Eye (tissue), 1 donor: ENCODE measurements at places on chromosomes 13 and 19.

DNA sequence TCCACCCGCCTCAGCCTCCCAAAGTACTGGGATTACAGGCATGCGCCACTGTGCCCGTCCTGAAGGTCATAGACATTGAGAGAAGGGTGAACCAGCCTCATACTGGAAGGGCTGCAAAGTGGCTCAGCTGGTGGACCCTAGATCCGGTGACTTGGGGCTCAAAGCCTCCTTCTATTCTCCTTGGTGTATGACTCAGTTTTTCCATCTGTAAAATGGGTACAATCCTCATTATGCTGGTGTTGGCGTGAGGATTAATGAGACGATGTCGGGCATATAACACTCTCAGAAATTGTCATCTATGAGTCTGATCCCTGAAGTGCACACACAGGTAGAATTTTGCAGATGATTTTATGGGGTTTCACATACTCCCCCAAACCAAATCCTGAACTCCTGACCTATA lies 5.8 kb upstream of the CAMSAP3 start:
- no peak for DNase-seq

GRCh38 chr19:51078731-51079130 lies 4.0 kb downstream of the KLK14 start:
- no peak for DNase-seq

DNA sequence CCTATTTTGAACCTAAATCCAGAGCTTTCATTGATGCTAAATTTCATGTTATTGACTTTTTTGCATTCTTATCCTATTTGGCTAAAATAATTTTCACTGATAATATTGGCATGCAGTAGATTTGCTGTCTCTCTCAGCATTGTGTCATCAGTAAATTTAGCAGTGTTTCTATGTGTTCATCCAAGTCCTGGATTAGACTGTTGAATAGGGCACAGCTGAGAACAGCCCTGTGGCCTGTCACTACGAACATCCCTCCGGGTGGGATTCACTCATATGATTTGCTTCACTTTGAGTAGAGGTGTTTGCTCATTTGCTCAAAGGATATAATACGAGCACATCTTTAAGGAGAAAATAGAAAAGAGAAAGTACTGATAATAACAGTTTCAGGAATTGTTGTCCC lies 101.5 kb downstream of the HSPH1 start:
- no peak for DNase-seq

- DNase-seq = no peak
Measured at GRCh38 chr19:37914908-37915307, 7.9 kb downstream of the SIPA1L3 start.

- peak; percentile 42 for DNase-seq
Measured at GRCh38 chr19:3969435-3970312, 1.2 kb downstream of the DAPK3 start.

- no peak for DNase-seq
Measured at GRCh38 chr13:61463024-61463423, 47.4 kb upstream of the PCDH20 start.

DNA sequence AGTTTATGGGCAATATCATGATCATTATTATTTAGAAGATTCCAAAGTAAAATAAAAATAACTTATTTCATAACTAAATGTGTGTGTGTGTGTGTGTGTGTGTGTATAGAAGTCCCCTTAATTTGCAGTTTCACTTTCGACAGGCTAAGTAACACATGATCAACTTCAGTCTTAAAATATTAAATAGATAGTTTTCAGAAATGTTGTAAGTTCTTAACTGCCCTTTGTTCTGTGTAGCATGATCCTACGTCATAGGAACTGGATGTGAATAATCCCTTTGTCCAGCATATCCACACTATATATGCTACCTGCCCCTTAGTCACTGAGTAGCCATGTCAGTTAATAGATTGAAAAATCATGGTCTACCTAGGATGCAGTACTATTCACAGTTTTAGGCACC lies 1863.5 kb upstream of the PCDH20 start:
- DNase-seq = no peak

- peak; percentile 16 for DNase-seq
Measured at GRCh38 chr13:33678906-33679657, 138.9 kb upstream of the RFC3 start.

DNA sequence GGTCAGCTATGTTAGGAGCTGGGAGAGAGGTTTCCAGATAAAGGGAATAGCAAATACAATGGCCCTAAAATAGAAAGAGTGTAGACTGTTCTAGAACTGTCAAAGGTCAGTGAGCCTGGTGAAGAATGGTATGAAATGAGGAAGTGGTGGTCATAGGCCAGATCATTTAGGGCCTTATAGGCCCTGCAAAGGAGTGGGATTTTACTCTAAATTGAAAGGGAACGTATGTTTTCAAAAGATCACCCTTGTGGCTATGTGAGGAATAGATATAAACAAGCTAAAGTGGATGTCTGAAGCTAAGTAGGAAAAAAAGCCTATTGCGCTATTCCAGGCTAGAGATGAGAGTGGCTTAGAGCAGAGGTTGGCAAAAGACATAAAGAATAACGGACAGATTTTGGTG lies 70.7 kb upstream of the TDRD3 start:
- no peak for DNase-seq

- DNase-seq = no peak
Measured at GRCh38 chr19:43678512-43679261, 8.7 kb upstream of the PLAUR start.

GRCh38 chr13:64305246-64305645 lies 2889.6 kb upstream of the PCDH20 start:
- no peak for DNase-seq

DNA sequence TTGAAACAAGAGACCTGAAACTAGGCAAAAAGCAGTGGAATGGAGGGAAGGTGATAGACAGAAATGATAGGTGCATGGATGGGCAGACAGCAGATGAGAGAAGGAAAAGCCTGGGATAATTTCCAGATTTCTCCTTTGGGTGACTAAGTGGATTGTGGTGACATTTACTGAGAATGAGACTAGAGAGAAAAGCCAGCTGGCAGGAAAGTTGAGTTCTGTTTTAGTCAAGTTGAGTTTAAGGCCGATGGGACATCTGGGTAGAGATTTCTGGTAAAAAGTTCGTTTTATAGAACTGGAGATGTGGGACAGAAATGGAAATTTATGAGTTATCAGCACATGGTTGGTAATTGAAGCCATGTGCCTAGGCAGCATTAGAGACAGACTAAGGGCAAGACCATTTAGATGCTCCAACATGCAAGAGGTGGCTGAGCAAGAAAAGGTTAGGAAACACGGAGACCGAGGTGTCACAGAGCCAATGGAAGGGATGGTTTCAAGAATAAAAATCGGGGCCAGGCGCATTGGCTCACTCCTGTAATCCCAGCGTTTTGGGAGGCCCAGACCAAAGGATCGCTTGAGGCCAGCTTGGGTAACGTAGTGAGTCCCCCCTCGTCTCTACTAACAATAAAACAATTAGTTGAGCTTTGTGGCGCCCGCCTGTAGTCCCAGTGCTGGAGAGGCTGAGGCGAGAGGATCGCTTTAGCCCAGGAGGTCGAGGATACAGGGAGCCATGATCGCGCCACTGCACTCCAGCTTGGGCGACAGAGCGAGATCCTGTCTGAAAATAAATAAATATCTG lies 9.6 kb upstream of the DGKH start:
- peak; percentile 14 for DNase-seq

GRCh38 chr13:97810152-97810551 lies 143.3 kb upstream of the IPO5 start:
- DNase-seq = peak; percentile 58

- DNase-seq = no peak
Measured at GRCh38 chr13:24033527-24034302, 126.8 kb upstream of the SPATA13 start.

- DNase-seq = no peak
Measured at GRCh38 chr13:101717353-101717752, 264.9 kb downstream of the ITGBL1 start.

DNA sequence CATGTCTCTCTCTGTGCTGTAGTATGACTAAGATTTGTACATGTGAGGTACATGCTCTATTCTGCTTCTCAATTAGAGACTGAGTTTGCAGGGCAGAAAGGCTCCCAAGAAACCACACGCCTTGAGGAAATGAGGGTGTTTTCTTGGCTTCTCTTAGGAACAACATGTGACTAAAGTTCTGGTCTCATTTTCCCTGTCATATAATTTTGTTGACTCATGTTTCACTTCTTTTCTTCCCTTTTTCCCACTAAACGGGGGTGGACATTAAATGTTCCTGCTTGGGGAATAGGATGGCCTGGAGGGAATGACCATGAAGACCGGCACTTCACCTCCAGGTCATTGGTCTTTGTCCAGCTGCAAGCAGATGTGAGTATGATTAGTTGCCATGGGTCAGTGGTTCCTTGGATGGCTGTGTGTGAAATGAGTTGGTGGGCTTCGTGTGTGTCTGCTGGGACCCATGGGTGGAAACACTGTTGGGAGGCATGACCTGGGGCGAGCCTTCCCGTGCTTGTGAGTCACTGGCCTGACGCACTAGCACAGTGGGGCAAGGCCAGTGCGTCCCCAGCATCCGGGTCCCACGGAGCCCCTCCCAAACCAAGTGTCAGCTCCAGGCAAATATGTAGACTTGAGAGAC lies 56.6 kb downstream of the COL4A1 start:
- no peak for DNase-seq

DNA sequence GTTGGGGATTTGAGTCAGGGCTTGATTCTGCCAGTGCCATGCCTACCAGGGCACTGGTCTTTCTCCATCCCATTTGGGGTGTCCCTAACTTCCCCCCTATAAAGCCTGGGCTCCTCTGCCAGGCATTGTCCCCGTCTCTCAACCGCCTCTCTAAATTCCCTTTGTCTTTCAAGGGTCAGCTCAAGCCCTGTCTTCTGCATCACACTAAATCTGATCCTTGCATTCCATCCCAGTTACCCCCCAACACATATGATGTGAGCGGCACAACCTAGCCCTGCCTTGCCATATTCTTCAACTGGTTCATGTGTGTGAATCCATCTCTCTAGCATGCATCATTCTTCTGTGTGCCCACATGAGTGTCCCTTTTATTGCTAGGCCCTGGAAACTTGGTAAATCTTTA lies 480.9 kb downstream of the ZNF536 start:
- DNase-seq = no peak

DNA sequence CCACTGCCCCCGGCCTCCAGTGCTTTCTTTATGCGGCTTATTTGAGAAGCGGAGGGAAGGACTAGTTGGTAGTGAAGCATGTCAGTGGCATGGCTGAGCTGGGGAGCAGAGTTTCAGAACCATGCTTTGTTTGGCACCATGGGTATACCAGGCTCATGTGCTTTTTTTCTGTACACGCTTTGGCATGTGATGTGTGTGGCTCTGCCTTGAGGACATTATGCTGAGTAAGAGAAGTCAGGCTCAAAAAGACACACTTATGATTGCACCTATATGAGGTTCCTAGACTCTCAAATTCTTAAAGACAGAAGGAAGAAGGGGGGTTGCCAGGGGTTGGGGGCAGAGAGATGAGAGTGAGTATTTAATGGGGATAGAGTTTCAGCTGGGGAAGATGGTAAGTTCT lies 21.3 kb downstream of the GATAD2A start:
- no peak for DNase-seq

DNA sequence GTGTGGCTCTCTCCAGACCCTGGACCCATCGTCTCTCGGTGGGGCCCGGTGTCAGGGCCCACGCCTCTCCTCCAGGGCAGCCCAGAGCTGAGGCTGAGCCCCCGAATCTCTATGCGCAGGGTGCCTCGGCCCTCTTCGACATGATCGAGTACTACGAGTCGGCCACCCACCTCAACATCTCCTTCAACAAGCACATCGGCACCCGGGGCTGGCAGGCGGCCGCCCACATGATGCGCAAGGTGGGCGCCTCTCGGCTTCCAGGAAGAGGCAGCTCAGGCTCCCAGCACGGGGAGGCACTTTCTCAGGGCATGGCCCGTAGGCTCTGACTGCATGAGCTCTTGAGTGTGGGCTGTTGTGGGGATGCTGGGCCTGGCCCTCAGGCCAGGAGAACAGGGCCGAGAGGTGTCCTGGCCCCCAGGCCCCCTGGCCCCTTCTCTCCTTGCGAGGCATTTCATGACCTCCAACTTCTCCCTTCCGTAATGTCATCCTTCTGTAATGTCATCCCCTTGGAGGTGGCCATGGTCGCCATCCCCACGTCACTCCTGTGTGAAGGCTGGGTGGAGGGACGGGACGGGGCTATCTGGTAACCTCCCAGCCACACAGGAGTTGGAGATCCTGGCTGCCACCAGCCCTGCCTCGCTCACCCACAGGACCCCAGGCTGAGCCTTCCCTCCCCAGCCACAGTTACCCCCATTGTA lies 19.4 kb downstream of the NKPD1 start:
- no peak for DNase-seq

GRCh38 chr19:1076046-1076386 lies 9.0 kb downstream of the ARHGAP45 start:
- DNase-seq = no peak

GRCh38 chr19:34403784-34404108 lies 453 bp upstream of the PDCD2L start:
- no peak for DNase-seq

DNA sequence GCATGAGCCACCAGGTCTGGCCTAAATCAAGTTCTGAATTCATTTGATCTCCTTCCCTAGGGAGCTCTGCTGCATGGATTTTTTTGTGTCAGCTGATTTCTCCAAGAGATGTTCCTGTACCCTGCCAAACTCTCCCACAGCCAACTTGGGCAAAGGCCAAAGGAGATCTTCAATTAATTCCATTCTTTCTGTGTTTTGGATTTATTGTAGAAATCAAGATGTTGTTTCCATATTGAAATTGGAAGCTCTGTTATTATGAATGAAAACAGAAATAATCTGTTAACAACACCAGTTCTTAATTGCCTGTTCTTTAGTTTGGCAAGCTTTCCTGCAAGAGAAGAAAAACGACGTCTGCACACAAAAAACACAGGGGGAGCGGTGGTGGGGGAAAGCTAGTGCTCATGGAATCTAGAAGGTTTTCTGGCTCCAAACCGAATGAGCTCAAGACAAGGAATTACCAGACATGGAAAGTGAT lies 86.5 kb upstream of the ABCC4 start:
- DNase-seq = peak; percentile 72

DNA sequence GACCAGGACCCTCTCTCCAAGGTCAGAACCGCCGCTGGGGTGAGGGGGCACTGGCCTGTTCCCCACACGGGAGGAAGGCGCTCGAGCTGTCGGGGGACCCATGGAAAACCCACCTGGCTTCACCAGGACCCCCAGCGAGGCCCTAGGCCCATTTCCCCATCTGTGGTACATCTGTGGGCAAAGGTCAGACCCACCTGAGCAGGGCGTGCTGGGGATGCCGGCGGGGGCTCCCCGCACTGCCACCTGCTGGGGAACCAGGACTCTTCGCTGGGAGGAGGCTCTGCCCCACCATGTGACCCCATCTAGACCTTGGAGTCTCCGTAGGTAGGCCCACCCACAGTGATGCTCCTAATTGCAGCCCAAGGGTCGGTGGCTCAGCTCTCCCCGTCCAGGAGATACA lies 511 bp downstream of the WDR88 start:
- no peak for DNase-seq

GRCh38 chr13:34048652-34049051 lies 230.7 kb downstream of the RFC3 start:
- DNase-seq = no peak

DNA sequence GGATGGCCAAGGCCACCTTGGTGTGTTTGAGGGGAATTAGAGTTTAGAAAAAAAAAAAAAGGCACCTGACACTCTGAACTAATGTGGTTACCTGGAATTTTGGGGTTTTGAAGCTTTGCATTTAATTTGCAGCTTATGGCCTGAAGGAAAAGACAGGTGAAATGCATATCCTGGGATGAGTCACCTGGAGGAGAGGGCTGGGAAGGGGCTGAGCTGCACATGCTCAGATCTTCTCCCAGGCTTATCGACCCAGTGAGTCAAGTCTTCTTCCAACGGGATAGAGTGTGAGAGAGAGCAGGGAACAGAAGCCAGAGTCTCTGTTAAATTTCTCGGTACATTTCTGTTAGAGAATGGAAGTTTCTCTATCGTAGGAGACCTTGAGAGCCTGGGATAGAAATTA lies 29.7 kb upstream of the ALOX5AP start:
- no peak for DNase-seq

- no peak for DNase-seq
Measured at GRCh38 chr19:39150807-39151600, 25.4 kb downstream of the PAK4 start.
